Uterus (tissue), 4 donors: ENCODE measurements at places on chromosomes 3 and 15. TPM values are rescaled to one million over a fixed set of nuclear protein-coding genes. Genes with fewer than 3 reads are reported as not detected.

The ARL14 gene
- not detected for total RNA-seq

The TRH gene
- total RNA-seq = not detected

The NECTIN3 gene
- 60.3 TPM for total RNA-seq

The SLC22A13 gene
- total RNA-seq = under 0.01 TPM

The ARID3B gene
- 3.8 TPM for total RNA-seq

The HAUS2 gene
- 22.8 TPM for total RNA-seq

The TMEM207 gene
- total RNA-seq = not detected

The SMCO1 gene
- not detected for total RNA-seq

The CHRD gene
- 36.6 TPM for total RNA-seq

The KCNH8 gene
- total RNA-seq = 0.26 TPM
